Occipital lobe (tissue), 3 donors: ENCODE measurements at places on chromosomes 1 and 21. TPM values are rescaled to one million over a fixed set of nuclear protein-coding genes. Genes with fewer than 3 reads are reported as not detected.

- no peak for DNase-seq
Observed at GRCh38 chr1:218827486-218827885, 346.2 kb upstream of the LYPLAL1 start.

IL19 gene
- total RNA-seq, result not detected

RGSL1 gene
- not detected for total RNA-seq

DNA sequence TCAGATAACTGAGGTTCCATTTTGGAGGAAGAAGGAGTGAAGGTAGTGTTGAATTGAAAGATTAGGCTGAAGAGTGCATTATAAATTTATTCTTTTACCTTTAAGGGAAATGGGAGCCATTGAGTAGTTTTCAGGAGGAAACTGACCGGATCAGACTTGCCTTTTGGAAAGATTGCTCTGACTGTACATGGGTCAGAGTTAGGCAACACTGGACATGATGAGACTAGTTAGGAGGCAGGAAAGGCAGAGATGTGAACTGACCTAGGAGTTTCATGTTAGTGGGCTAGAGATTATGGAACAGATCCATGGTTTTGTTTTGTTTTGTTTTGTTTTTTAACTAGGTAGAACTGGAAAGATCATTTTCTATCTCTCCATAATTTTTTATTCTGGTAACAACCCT is 78.2 kb downstream of the SNX7 start:
- no peak for DNase-seq

DNA sequence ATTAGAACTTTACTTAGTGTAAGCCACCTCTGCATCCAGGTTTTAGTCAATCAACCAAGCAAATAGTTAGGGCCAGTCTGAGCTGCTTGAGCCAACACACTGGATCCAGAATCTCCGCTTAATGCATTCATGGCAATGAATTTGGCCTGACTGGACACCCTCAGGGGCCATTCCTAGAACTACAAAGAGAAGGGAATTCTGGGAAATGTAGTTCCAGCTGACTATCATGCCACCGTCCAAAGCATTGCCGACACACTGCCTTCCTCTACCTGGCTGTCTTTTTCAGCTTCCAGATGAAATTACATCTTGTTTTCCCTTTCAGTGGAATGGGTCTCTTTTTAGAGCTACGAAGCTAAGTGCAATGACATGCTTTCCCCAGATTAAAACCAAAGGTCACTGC is 163.0 kb upstream of the IGSF21 start:
- DNase-seq, result no peak

DNA sequence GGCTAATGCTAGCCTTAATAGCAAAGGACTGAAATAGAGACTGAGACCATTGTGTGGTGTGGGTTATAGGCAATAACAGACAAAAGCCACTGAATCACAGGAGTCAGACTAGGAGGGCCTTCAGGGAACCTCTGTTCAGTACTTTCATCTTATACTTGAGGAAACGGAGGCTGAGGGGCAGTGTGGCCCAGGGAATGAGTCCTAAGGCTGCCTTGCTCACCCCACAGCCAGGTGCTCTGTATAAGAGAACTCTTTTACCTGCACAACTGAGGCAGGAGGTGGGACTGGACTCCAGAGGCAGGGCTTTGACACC is 2.7 kb downstream of the SMPDL3B start:
- no peak for DNase-seq

DNA sequence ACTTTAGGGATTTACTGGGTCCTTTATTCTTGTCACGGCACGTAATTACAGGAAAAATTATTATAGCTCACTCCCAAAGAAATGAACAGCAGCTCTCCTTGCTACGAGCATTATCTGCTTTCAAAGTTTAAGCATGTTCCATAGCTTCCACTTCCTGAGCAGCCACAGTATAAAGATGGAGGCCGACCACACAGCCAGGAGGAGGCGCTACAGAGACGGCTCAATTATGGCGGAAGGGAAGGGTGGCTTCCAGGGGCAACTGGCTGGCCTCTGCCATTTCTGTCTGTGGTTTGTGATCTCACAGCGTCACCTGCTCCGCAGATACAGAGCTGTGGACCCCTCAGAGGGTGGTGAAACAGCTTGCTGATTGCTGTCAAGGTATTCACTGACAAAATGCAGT is 212.3 kb upstream of the GREM2 start:
- DNase-seq, result no peak

TEX38 gene
- total RNA-seq, result not detected

LENEP gene
- 2.7 TPM for total RNA-seq

ANKRD65 gene
- total RNA-seq, result 1.4 TPM

ITSN1 gene
- 77.8 TPM for total RNA-seq

DNA sequence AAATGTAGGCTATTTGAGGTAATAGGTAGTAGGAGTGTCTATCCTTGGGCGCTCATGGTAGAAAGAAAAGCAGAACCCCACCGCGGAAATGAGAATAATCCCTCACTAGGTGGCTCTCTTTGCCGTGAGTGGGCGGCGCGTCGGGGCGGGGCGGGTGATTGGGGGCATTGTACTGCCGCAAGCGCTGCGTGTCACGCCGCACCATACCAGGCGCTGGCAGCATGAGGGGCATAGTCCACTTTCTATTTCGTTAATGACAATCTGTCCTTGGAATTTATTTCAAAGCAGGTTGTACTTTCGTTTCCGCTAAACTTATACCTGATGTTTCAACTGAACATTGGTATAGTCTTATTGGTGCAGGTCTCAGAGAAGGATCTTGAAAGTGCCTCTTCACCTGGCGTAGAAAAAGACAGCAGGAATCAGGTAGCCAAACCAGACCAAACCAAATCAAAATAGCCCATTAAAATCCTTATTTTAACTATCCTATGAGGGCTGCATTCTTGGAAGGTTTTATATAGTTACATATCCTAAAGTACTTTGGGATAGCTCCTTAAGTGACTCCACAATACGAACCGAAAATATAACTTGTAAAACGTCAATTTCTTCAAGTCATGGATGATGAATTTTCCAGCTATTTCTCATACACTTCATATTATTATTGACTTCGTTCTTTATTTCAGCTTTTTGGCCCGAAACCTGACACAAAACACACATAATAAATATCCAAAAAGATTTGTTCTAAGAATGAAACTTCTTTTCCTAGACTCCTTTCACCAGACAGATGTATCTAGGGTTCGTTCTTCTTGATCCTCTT is 1.9 kb upstream of the SMG7 start:
- peak; percentile 75 for DNase-seq

DNA sequence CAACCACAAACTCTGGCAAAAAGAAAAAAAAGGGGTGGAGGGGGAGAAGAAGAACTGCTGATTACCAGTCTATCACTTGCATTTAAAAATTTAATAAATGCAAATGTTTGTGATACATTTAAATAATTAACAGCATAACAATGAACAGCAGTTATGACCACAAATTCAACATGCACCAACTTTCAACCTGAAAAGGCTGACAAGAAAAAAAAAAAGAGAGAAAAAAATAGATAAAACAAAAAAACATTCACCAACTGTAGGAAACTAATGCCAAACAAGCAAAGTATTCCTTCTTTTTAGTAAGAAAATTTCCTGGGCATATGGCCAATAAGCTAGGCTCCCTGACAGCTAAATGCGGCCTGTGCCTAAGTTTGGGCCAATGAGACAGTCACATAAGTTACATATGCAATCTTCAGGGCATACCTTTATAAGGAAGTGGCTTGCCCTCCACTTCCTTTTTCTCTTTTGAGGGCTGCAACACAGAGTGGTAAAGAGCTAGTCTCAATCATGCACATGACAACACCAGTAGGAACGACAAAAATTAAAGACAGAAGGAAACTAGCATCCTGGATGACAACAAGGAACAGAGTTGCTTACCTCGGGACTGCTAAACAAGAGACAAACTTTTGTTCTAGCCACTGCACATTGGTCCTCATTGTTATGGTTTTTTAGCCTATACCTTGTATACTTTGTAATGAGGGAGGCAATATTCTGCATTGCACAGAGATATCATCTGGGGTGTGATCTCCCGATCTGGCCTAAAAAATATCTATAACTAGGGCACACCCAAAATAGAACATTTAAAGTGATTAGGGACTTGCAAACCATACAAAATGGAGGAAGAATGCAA is 24.2 kb upstream of the PHTF1 start:
- no peak for DNase-seq

DNA sequence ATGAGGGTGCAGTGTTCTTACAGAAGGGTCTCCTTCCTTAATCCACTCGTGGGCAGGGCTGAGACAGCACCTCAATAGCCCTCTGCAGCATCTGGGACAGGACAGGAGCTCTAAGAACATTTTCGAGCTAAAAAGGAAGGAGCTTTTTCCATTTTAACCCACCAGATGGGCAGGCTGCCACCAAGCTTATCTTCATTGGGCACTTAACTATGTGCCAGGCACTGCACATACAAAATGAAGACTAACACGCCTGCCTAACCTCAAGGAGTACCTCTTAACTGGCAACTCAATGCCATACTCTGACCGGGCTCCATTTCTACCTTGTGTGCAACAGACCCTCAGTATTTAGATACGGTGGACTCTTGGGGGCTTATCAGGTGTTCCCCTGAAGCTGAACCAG is 48.2 kb downstream of the SSBP3 start:
- no peak for DNase-seq

DNA sequence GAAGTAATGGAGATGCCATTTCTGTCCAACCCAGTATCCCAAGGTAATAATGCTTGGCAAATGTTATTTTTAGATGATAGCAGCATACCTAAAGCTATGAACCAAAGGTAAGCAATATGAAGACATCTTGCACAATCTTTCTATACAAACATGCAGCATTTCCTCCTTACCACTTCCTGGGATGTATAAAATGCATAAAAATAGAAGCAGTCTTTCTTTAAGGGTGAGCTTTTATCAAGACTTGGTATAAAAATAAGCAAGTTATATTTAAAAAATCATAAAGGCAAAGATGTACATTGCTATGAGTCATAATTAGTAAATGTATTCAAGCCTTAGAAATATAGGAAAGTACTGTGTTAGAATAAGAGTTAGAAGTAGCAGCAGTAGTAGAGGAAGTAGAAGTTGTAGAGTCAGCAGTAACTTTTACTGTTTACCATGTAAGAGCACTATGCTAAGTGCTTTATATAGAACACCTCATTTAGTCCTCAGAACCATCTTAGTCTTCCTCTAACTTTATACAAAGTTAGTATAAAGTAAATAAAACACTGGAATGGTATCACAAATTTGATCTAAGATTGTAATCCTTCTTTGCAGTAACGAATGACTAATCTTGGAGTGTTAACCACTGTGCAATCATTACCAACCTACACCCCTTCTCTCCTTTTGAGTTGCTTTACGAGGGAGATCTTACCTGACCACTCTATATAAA is 371.3 kb downstream of the VAV3 start:
- no peak for DNase-seq

DNA sequence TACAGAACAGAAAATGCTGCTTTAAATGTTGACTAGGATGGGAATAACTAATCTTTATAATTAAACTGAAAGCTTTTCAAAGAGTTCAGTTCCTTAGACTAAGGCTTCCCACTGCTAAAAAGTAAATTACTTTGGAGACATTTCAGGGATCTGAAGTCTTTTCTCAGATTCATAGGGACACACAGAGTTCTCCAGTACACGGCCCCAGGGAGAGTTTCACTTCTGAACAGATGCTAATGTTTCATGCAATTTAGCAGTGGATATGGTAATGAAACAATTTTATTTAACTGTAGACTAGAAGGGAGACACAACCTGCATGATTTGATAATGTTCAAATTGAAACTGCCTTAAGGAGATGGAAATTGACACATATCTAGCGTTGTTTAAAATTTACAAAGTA is 1282.6 kb downstream of the NCAM2 start:
- DNase-seq, result no peak

SLAMF7 gene
- total RNA-seq, result not detected

DNA sequence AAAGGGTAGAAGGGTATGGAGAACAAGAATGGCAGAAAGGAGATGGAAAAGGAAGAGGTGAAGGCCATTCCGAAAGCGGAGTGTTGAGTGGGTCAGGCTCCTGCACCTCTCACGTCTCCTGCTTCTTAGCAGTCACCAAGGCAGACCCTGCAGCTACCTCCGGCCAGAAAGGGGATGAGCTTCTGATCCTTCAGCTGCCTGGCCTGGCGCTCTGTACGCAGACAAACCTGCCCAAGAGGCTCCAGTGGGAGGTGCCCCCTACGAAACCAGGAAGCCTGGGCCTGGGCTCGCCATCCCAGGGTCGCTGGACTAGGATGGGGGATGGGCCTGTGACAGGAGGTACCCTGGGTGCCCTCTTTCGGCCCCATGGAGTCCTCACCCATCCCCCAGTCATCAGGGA is 3.0 kb downstream of the GPR61 start:
- no peak for DNase-seq

DNA sequence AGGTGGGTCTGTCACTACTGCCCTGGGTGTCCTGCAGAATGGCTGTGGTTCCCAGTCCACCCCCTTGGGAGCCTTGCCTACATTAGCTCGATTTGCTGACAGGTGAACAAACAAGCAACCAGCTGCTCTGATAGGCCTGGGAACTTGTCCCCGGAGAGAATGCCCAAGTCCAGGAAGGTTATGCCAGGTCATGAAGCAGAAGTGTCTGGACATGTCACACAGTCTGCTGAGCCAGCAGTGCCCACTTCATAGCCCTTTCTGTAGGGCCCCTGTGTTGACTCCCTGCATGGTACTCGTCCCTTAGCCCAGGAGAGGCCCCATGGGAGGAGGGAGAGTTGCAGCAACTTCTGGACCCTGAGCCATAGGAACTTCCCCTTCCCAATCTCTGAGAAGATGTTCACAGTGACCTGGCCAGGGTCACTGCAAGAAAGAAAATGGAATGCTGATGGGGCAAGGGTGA is 31.0 kb downstream of the UCK2 start:
- no peak for DNase-seq

MYOM3 gene
- total RNA-seq, result under 0.01 TPM

DNA sequence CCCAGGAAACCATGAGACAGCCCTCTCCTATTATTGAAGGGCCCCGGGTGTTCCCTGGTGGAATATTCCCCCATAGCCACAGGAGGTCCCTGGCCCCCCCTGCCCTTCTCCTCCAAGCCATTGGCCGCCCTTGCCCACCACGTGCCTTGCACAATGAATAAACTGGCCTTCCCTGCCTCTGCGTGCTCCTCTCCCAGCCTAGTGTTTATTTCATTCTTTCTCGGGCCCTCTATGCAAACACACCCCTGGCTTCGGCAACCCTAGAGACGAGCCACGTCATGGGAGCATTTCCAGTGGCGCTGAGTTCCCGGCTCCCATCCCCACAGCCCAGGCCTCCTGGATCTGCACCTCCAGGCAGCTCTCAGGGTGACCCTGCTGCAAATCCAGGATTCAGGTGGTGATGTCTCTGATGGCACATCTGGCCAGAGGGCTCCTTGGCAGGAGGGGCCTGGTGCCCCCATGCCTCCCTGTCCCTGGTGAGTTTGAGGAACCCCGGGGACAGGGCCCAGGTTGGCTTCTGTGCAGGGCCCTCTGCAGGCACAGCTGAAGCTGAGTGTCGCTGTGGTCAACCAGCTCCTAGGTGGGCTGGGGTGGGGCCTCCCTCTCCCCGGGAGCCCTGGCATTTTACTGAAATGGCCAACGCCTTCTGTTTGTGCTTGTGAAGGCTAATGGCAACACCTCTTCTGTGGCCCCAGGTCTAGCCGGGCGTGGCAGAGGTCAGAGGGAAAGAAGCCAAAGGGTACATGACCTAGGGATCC is 6.2 kb downstream of the KRTAP10-12 start:
- DNase-seq, result no peak

THEMIS2 gene
- 3.4 TPM for total RNA-seq
